ENCODE measurements at places on chromosomes 2 and 18. TPM values are rescaled to one million over a fixed set of nuclear protein-coding genes. Genes with fewer than 3 reads are reported as not detected.

- H3K4me3 ChIP-seq, result peak overlapping the region; percentile 70
- no peaks in the 10 kb centered on the region for H3K27me3 ChIP-seq
- H3K27ac ChIP-seq, result peak overlapping the region; percentile 100
- H3K4me1 ChIP-seq, result peaks cover 32% of the 10 kb centered on the region
Observed at GRCh38 chr2:74458938-74459363, 713 bp downstream of the WBP1 start.

The IAH1 gene
- total RNA-seq, result 49.0 TPM

DNA sequence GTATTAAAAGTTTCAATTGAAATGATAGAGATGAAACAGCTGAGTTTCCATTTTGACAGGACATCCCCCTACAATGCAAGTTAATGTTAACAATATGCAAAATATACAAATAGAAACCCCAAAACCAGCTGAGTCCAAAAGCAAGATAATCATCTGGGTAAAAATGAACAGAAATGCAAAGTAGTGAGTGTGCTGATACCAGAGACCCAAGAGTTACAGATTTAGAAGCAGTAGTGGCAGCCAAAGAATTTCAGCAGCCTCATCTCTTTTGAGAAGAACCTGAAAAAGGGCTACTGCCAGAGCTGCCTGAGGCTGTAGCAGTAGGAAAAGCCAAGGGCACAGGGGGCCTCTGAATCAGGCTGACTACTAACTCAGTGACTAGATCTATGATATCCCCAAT, 82.6 kb downstream of the THADA start:
- no peak overlapping the region for H3K4me3 ChIP-seq
- no peaks in the 10 kb centered on the region for H3K27me3 ChIP-seq
- H3K4me1 ChIP-seq, result no peaks in the 10 kb centered on the region

The DAPL1 gene
- not detected for total RNA-seq

- no peak for DNase-seq
- no peaks in the 10 kb centered on the region for H3K4me1 ChIP-seq
- H3K4me3 ChIP-seq, result no peak overlapping the region
Observed at GRCh38 chr2:1914541-1915165, 170.3 kb upstream of the PXDN start.

The RGPD4 gene
- total RNA-seq, result not detected

DNA sequence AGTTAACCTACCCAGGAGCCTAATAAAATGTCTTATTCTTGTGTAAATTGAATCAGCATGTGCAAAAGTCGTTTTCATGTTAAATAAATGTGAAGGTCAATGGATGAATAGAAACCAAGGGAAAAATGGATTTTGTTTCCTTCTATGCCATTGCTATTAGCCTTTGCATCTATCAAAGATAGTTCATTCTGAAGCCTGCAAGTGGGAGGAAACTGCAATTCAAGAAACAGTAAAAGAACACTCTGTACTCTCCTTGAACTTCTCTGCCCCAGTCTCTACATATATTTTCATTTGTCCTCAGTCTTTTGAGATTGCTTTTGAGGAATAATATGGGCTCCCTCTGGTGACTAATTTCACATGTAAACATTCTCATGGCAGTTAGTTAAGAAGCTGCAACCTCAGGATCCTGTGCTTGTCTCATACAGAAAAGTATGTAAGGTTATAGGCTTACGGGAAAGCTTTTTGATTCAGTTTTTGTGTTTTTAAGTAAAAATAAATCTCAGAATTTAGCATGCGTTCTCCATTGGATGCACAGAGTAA, 1590.0 kb upstream of the LRRTM1 start:
- no peak overlapping the region for H3K4me3 ChIP-seq
- no peak for DNase-seq
- no peak overlapping the region for H3K27ac ChIP-seq
- H3K36me3 ChIP-seq, result no peaks in the 10 kb centered on the region
- no peaks in the 10 kb centered on the region for H3K27me3 ChIP-seq

DNA sequence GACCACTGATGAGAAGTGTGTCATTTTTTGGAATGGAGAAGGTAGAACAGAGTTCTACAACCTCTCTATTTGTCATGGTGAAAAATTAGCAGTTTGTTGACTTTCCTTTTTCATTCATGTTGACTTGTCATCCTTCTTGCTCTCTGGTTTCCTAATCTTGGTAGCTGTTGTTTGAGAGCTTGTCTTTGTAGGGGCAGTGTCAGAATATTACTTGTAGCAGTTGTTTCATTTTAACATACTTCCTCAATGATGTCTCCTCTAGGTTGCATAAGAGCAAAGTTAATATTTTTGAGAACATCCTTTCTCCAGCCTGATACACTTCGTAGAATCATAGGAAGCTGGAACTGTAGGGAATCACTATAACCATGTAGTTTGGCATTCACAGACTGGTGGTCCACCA, 368.2 kb upstream of the FANCL start:
- H3K4me1 ChIP-seq, result no peaks in the 10 kb centered on the region
- no peak for DNase-seq
- H3K36me3 ChIP-seq, result no peaks in the 10 kb centered on the region
- H3K27ac ChIP-seq, result no peak overlapping the region
- no peak overlapping the region for H3K4me3 ChIP-seq

The SCYGR4 gene
- total RNA-seq, result not detected

DNA sequence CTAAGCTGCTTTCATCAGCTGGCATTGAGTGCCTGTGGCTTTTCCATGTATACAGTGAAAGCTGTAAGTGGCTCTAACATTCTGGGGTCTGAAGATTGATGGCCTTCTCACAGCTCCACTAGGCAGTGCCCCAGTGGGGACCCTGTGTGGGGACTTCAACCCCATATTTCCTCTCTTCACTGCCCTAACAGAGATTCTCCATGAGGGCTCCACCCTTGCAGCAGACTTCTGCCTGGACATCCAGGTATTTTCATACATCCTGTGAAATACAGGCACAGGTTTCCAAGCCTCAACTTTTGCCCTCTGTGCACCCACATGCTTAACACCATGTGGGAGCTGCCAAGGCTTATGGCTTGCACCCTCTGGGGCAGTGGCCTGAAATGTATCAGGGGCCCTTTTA, 188.2 kb upstream of the SYT4 start:
- no peak for DNase-seq
- no peak overlapping the region for H3K4me3 ChIP-seq
- H3K27ac ChIP-seq, result no peak overlapping the region
- H3K36me3 ChIP-seq, result no peaks in the 10 kb centered on the region

DNA sequence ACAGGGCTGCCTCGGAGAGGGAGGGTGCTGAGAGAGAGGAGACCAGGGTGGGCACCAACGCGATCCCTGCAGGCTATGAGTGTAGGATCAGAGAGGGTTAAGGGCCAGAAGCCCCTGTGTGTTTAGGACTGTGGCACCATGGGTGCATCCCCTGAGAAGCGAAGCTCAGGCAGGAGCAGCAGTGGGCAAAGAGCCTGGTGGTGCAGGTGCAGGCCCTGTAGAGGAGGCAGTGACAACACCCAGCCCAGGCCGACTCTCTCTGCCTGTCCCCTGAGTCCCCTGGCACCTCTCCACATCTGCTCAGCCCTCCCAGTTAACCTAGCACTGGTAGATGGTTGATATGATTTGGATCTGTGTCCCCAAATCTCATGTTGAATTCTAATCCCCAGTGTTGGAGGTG, 139.8 kb downstream of the RNF152 start:
- H3K4me1 ChIP-seq, result no peaks in the 10 kb centered on the region
- DNase-seq, result no peak
- no peaks in the 10 kb centered on the region for H3K36me3 ChIP-seq
- H3K4me3 ChIP-seq, result no peak overlapping the region

GRCh38 chr2:47389692-47390091, 13.3 kb upstream of the MSH2 start:
- no peaks in the 10 kb centered on the region for H3K27me3 ChIP-seq
- H3K36me3 ChIP-seq, result no peaks in the 10 kb centered on the region
- no peak overlapping the region for H3K4me3 ChIP-seq

The CIB4 gene
- total RNA-seq, result not detected

DNA sequence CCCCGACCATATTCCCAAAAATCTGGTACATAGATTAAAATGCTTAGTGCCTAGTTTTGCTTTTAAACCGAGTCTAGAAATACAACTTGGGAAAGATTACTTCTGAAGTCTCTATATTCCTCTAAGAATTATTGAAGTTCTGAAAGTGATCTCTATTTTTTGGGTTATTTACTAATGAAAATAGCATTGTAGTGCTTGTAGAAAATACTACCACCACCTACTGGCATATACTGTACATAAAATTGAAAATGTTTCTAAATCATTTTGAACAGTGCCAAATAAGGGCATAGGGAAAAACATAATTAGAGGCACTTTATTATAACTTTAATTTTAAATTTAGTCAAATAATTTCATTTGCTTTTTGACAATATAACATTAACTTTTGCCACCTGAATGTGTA, 1399.6 kb upstream of the ZEB2 start:
- H3K36me3 ChIP-seq, result no peaks in the 10 kb centered on the region
- no peak overlapping the region for H3K4me3 ChIP-seq
- DNase-seq, result no peak
- no peaks in the 10 kb centered on the region for H3K27me3 ChIP-seq

DNA sequence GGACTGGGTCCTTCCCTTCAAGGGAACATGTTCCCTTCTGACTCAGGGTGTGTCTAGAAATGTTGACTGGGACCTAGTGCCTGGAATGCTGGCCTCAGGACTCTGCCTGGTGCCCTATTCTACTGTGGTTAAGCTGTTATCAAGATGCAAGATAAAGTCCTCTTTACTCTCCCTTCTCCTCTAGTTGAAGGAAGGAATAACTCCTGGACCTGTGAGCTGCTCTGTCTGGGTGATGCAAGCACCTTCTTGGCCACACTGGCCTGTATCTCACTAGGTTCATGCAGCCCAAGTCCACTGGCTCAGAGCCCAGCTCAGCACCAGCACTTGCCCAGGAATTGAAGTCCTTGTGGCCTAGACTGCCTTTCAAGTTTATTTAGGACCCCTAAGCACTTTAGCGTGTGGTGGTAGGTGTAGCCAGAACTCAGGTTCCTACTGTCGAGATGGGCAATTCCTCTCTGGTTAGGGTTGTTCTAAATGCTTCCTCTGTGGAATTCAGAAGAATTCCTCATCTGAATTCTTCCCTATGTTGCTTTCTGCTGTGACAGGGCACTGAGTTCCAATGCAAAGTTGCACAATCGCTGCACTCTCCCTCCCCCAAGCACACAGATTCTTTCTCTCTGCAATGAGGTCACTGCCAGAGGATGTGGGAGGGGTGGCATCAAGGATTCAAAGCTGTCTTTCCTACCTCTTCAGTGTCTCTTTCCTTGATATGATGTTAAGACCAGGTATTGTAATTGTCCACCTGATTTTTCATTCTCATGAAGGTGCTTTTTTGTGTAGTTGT, 54.7 kb downstream of the VWC2L start:
- H3K36me3 ChIP-seq, result no peaks in the 10 kb centered on the region
- H3K4me3 ChIP-seq, result no peak overlapping the region
- no peaks in the 10 kb centered on the region for H3K4me1 ChIP-seq
- no peak overlapping the region for H3K27ac ChIP-seq
- no peak for DNase-seq

- H3K4me3 ChIP-seq, result no peak overlapping the region
- no peak overlapping the region for H3K27ac ChIP-seq
- H3K36me3 ChIP-seq, result no peaks in the 10 kb centered on the region
- H3K27me3 ChIP-seq, result no peaks in the 10 kb centered on the region
Observed at GRCh38 chr2:151189125-151189524, 72.5 kb downstream of the RBM43 start.

The KCNJ3 gene
- not detected for total RNA-seq

- DNase-seq, result no peak
- H3K27ac ChIP-seq, result no peak overlapping the region
- H3K4me3 ChIP-seq, result no peak overlapping the region
- no peaks in the 10 kb centered on the region for H3K27me3 ChIP-seq
- H3K36me3 ChIP-seq, result no peaks in the 10 kb centered on the region
Observed at GRCh38 chr18:21826641-21827302, 86.2 kb downstream of the MIB1 start.

The PRKD3 gene
- 46.4 TPM for total RNA-seq

- no peak overlapping the region for H3K27ac ChIP-seq
- H3K4me1 ChIP-seq, result no peaks in the 10 kb centered on the region
- H3K27me3 ChIP-seq, result no peaks in the 10 kb centered on the region
Observed at GRCh38 chr2:218736531-218736930, 25.9 kb downstream of the TTLL4 start.

DNA sequence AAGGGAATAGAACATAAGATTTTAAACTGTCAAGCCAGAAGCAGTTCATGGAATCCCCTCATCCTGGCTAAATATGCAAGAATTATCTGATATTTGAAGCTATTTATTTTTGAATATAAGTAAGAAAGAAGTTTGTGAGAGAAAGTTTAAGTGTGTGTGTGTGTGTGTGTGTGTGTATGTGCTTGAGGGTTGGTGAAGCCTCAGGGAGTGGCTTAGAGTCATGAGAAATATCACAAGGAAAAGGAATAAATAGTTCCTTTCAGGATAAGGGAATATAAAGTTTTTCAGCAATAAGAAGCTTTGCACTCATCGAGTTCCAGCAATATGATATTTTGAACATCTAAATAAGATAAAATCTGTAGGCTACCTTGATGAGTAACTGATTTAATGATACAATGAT, 359.6 kb downstream of the MEIS1 start:
- H3K4me3 ChIP-seq, result no peak overlapping the region
- DNase-seq, result no peak
- no peaks in the 10 kb centered on the region for H3K27me3 ChIP-seq

- DNase-seq, result peak; percentile 62
- H3K27me3 ChIP-seq, result peaks cover 18% of the 10 kb centered on the region
- H3K4me3 ChIP-seq, result peak overlapping the region; percentile 59
- no peak overlapping the region for H3K27ac ChIP-seq
- no peaks in the 10 kb centered on the region for H3K36me3 ChIP-seq
- H3K4me1 ChIP-seq, result peaks cover 8% of the 10 kb centered on the region
Observed at GRCh38 chr2:27264753-27265535, 2.1 kb upstream of the SLC30A3 start.

The LINC00305 gene
- total RNA-seq, result not detected

DNA sequence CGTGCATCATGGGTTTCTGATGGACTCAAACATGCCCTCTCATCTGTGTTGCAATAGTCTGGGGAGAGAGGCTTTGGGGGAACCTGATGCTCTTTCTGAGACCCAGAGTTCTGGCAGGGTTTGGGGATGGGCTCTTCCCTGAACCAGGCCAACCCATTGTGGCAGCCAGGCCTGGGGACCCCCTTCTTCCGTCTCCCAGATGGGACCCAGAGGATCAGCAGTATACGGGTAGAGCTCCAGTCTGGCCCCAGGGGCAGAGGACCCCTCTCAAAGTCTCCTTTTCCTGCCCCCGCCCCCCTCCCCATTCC, 333.7 kb downstream of the DYSF start:
- H3K36me3 ChIP-seq, result no peaks in the 10 kb centered on the region
- H3K4me3 ChIP-seq, result no peak overlapping the region
- H3K27ac ChIP-seq, result no peak overlapping the region
- H3K4me1 ChIP-seq, result no peaks in the 10 kb centered on the region

The MC4R gene
- not detected for total RNA-seq

- no peaks in the 10 kb centered on the region for H3K27me3 ChIP-seq
- peak overlapping the region; percentile 55 for H3K4me3 ChIP-seq
- H3K4me1 ChIP-seq, result peaks cover 7% of the 10 kb centered on the region
Observed at GRCh38 chr18:80147418-80148325, 38.6 kb downstream of the ADNP2 start.

- H3K4me3 ChIP-seq, result no peak overlapping the region
- H3K4me1 ChIP-seq, result no peaks in the 10 kb centered on the region
- no peaks in the 10 kb centered on the region for H3K36me3 ChIP-seq
Observed at GRCh38 chr2:202613479-202613878, 21.3 kb upstream of the FAM117B start.
